Gastroesophageal sphincter (tissue), 4 donors: ENCODE measurements at places on chromosomes 5 and 9.

GRCh38 chr9:131278702-131279111, 2.4 kb upstream of the FAM78A start:
- ATAC-seq: no peak
- H3K4me1 ChIP-seq: no peaks in the 10 kb centered on the region
- peaks cover 75% of the 10 kb centered on the region for H3K27me3 ChIP-seq
- H3K4me3 ChIP-seq: no peak overlapping the region
- no peak overlapping the region for H3K27ac ChIP-seq

DNA sequence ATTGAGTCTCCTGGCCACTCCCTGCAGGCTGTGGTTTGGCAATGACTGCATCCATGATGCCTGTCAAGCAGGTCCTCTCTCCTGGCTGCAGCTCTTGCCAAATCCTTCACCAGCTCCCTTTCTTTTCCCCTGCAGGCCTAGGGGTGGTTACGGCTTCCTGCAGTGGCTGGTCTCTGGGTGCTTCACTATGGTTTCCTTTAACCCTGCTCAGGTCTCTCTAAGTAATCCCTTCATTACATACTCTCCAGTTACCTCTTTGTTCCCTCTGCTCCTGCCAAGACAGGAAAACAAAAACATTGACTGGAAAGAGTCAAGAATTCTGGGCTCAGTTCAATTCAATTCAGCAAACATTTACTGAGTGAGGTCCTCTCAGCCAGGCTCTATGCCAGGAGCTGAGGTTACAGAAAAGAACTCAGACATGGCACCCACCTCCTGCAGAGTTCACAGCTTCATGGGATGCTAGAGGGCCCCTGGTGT, 19.8 kb upstream of the PTPN3 start:
- H3K36me3 ChIP-seq: no peaks in the 10 kb centered on the region
- H3K4me1 ChIP-seq: no peaks in the 10 kb centered on the region
- ATAC-seq: no peak
- no peak overlapping the region for H3K27ac ChIP-seq

- H3K27me3 ChIP-seq: no peaks in the 10 kb centered on the region
- no peaks in the 10 kb centered on the region for H3K4me1 ChIP-seq
- no peak overlapping the region for H3K4me3 ChIP-seq
- H3K27ac ChIP-seq: no peak overlapping the region
- H3K36me3 ChIP-seq: no peaks in the 10 kb centered on the region
Observed at GRCh38 chr5:102771435-102771834, 16.3 kb downstream of the PAM start.

DNA sequence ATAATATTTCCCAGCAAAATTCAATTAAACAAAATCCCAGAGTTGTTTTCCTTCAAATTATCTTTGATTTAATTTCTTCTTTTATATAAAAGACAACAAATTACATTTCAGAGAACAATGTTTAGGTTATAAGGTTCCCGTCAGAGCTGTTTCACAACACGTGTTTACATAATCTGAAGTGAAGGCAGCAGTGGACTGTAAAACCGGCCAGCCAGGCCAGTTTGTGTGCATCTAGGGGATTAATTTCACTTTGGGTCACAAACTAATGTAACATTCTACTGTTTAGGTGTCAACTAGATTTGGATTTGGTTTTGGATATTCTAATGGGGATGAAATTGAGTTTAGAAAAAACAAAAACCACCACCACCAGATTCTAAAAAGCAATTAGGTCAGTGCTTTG, 86.5 kb upstream of the PLPP1 start:
- H3K36me3 ChIP-seq: no peaks in the 10 kb centered on the region
- H3K4me3 ChIP-seq: no peak overlapping the region
- no peak for ATAC-seq
- H3K27ac ChIP-seq: no peak overlapping the region
- H3K4me1 ChIP-seq: peaks cover 29% of the 10 kb centered on the region
